NCI-H1092 (cell line): ENCODE measurements at places on chromosomes 7 and 10.

- DNase-seq: no peak
Observed at GRCh38 chr7:4689668-4690067, 7.6 kb downstream of the FOXK1 start.

- DNase-seq: no peak
Observed at GRCh38 chr10:6786579-6787031, 206.5 kb upstream of the PRKCQ start.

GRCh38 chr7:149774237-149775175 lies 1.1 kb upstream of the ZNF467 start:
- no peak for DNase-seq

- DNase-seq: peak; percentile 52
Observed at GRCh38 chr10:96642973-96643372, 56.2 kb upstream of the TM9SF3 start.

GRCh38 chr7:2196381-2197378 lies 36.1 kb downstream of the MAD1L1 start:
- DNase-seq: peak; percentile 43

DNA sequence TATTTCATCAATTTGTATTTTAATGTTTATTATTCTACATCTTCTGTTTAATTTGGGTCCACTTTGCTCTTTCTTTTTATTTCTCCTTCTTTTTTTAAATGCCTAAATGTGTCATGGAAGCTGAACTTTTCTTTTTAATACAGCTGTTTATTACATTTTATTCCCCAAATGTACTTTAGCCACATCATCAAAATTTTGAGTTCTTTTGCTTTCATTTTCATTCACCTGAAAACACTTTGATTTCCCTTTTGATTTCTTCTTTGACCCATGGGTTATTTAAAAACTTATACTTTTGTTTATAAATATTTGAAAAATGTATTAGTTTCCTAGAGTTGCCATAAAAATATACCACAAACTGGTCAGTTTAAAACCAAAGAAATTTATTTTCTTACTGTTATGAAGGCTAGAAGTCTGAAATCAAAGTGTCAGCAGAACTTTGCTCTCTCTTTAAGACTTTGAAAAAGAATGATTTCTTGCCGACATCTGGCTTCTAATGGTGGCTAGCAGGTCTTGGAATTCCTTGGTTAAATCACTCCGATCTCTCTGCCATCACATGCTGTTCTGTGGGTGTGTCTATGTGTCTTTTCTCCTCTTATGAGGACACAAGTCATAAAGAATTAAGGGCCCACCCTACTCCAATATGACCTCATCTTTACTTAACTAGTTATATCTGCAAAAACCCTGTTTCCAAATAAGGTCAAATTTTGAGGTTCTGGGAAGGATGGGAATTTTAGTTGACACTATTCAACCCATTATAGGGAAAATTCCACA lies 225.5 kb downstream of the ANKRD7 start:
- no peak for DNase-seq

- no peak for DNase-seq
Observed at GRCh38 chr10:4162571-4163286, 377.7 kb upstream of the KLF6 start.

GRCh38 chr7:43117861-43118260 lies 5.4 kb downstream of the HECW1 start:
- DNase-seq: no peak

GRCh38 chr7:15889507-15889906 lies 203.0 kb upstream of the MEOX2 start:
- DNase-seq: no peak
